ENCODE measurements at places on chromosomes 2 and 18.

GRCh38 chr2:98172951-98173350 is 86.0 kb downstream of the VWA3B start:
- no peak for DNase-seq

DNA sequence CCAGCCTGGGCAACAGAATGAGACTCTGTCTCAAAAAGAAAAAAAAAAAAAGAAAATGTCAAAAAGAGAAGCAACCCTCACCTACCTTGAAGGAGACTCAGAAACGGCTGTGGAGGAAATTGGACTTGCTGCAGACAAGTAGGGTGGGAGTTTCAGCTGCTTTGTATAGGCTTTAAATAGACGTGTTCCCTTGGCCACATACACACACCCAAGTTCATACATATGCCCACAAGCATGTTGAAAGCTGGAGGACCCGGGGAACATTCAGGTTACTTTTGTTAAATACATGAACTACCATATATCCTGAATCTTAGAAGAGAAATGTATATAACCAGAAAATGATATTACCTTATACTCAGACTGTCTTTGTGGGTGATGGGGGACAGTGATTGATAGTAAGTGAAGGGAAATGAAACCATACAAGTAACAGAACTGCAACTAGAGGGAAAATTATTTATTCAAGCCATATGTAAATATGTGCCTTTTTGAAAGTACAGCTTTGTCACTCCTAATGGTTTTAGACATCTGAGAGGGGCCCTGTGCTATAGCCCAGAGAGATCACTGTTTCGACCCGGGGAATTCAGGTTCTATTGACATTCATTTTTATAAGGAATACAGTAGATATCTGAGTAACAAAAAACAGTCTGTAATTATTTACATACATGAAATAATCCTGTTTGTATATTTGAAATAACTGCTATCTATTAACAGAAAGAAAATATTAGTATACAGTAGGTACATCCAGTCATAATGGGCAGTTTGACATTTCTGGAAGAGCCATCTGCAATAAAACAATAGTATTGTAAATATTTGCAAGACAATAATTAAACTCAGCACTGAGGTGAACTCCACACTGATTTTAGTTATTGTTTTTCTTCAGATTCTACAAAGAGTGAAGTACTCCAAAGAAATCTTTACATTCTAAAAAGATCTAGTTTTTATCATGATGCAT is 48.0 kb upstream of the TGIF1 start:
- DNase-seq, result no peak

DNA sequence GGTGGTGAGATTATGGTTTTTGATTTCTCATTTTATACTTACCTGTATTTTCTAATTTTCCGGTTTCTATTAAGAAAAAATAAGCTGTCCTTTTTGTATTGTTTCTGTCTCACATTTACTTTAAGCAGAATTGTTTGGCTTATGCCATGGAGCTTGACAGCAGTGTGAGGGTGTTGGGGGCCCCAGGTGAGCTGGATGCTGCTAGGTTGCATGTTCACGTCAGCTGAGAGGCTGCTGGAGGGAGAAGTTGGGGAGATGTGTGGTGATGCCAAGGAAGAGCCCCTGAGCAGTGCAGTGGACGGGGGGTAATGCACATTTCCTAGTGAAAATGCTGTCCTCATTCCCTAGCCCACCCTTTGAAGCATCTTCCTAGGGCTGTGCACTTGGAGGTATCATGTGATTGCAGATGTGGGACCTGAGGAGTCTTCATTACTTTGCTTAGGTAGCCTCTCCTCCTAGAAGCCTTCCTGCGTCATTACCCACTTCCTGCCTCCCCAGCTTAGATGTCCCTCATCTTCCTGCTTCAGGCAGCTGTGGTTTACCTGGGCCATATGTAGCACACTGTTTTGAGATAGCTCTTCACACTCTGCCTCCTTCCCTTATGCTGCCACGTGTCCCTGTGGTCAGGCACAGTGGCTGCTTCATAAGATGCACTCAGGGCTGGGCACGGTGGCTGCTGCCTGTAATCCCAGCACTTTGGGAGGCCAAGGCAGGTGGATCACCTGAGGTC is 16.2 kb downstream of the ATG16L1 start:
- peak; percentile 7 for DNase-seq

DNA sequence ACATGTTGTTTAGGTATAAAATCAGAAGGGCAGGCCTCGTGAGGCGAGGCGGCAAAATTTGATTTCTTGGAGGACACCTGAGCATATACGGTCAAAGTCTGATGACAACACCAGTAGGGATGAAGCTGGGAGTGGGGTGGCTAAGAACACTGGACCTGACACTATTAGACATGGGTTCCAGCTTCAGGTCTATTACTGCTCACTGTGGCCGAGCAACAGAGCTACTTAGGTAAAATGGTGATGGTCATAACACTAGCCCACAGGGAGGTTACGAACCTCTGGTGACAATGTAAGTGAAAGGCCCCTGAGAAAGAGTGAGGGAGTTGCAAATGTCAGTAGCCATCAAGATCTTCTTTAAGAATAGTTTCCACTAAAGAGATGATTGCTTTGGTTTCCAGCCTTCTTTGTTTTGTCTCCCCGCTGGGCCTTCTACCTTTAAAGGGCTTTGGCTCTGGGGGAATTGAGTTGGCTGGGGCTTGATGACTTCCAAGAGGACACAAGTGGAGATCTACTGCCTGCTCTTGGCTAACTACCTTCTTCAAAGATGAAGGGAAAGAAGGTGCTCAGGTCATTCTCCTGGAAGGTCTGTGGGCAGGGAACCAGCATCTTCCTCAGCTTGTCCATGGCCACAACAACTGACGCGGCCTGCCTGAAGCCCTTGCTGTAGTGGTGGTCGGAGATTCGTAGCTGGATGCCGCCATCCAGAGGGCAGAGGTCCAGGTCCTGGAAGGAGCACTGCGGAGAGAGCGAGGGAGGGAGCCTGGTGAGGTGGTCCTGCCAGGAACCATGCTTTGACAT is 3.5 kb downstream of the IL1B start:
- no peak for DNase-seq

GRCh38 chr2:237931205-237931721 is 35.6 kb upstream of the UBE2F start:
- DNase-seq, result no peak

DNA sequence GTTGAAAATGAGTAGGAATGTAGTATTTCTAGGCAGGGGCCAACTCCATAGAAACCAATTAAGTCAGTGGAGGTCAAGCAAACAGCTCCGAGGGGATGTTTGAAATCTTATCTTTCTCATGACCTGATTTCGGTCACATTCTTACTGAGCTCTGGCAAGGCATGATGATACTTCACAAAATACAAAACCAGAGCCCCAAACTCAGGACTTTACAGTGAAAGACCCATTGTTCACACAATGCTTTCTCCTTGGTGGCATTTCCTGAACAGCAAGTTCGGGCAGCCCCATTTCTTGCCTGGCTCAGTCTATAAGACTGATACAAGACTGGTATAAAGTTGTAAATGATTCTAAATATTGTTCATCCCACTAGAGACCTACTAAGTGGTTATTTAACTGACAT is 53.3 kb downstream of the LAMA1 start:
- no peak for DNase-seq

- no peak for DNase-seq
Observed at GRCh38 chr2:37181726-37182684, 6.5 kb downstream of the SULT6B1 start.

- DNase-seq, result no peak
Observed at GRCh38 chr18:21489119-21489750, 111.3 kb downstream of the ESCO1 start.

- DNase-seq, result no peak
Observed at GRCh38 chr2:148252646-148253045, 231.8 kb downstream of the MBD5 start.

DNA sequence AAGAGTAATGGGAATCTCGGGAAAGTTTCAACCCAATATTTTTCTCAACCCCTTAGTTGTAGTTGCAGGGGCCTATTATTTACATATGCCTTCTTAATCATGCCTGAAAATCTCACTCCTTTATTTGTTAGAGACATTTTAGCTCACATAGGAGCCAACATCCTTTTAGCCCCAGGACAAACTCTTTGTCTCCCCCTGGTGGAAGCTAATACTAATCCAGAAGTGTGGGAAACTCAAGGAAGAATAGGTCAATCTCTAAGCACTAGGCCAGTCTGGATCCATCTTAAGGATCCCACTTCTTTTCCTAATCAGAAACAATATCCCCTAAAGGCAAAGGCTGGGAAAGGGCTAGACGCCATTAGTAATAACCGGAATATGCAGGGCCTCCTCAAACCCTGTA is 550.9 kb upstream of the PKDCC start:
- no peak for DNase-seq

- DNase-seq, result no peak
Observed at GRCh38 chr2:195498176-195498575, 158.8 kb upstream of the SLC39A10 start.

- no peak for DNase-seq
Observed at GRCh38 chr2:205778356-205778755, 96.1 kb downstream of the NRP2 start.

DNA sequence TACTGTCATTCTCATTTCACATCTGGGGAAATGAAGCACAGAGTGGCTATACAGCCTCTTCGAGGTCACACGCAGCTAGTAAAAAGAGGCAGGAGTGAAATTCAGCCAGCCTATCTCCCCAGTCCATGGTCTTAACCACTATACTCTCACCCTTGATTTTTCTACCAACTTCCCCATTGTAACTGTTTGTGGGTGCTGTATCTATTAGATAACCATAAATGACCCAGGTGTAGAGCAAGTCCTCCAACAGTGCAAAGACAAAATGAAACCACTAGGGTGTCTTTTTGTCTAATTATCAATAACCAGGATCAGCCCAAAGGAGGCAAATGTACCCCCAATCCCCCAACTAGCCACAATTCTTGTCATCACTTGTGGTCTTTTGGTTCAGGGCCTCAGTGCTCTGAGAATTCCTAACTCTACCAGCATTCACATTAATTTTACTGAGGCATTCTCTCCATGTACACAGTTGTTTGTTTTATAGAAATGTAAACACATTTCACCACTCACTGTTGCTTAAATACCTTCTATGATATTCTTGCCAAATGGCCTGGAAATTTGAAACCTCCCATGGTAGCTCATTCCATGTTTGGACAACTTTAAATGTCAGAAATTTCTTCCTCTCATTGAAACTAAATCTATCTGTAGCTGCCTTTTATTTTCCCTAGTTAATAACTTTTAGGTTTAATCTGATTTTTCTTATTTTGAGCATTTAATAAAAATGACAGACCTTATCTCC is 58.7 kb downstream of the SLC40A1 start:
- DNase-seq, result no peak
